WTC11 (cell line): ENCODE measurements at places on chromosomes 12 and 14. TPM values are rescaled to one million over a fixed set of nuclear protein-coding genes. Genes with fewer than 3 reads are reported as not detected.

DNA sequence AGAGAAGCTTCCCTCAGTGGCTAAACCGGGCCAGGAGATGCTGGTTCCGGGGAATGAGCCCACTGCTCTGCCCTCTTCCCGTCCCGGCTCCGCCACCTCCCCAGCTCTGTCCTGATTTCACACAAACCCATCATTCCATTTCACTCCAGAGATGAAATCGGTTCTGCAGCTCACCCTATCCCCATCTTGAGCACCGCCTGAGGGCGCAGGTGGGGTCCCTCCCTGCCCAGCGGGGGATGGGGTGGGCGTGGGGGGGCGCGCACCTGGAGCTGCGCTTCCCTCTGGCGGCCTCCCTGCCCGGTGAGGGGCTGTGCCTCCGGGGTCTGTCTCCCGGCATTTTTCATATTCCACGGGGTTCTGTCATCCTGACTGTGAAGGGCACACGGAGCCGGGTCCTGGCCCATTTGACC is 44.7 kb downstream of the NOC4L start:
- no peak for DNase-seq

The TMEM119 gene
- 0.16 to 0.25 TPM (median 0.20 TPM) in 3 replicates for total RNA-seq

The GDF3 gene
- 34.4 to 42.0 TPM (median 38.2 TPM) in 3 replicates for total RNA-seq

The RPS6KL1 gene
- total RNA-seq, result 10.6 to 12.6 TPM (median 12.2 TPM) in 3 replicates

GRCh38 chr14:103509864-103510723 is 12.5 kb downstream of the CKB start:
- DNase-seq, result no peak

DNA sequence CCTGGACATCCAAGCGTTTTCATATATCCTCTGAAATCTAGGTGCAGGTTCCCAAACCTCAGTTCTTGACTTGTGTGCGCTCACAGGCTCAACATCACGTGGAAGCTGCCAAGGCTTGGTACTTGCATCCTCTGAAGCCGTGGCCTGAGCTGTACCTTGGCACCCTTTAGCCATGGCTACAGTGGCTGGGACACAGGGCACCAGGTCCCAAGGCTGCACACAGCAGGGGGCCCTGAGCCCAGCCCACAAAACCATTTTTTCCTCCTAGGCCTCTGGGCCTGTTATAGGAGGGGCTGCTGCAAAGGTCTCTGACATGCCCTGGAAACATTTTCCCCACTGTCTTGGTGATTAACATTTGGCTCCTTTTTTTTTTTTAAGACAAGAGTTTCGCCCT is 11.6 kb upstream of the FAM177A1 start:
- DNase-seq, result no peak

- DNase-seq, result no peak
These were observed 52.0 kb upstream of the NTF3 start for GRCh38 chr12:5379749-5380496.

DNA sequence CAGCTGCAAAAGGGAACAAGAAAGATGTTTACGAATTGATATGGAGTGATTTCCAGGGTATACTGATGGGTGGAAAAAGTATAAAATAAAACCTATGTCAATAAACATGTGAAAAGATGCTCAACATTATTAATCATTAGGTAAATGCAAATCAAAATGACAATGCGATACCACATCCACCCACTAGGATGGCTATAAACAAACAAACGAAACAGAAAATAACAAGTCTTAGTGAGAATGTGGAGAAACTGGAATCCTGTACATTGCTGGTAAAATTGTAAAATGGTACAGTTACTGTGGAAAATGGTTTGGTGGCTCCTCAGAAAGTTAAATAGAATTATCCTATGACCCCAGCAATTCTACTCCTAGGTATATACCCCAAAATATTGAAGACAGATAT is 9.5 kb upstream of the BEST3 start:
- DNase-seq, result no peak

DNA sequence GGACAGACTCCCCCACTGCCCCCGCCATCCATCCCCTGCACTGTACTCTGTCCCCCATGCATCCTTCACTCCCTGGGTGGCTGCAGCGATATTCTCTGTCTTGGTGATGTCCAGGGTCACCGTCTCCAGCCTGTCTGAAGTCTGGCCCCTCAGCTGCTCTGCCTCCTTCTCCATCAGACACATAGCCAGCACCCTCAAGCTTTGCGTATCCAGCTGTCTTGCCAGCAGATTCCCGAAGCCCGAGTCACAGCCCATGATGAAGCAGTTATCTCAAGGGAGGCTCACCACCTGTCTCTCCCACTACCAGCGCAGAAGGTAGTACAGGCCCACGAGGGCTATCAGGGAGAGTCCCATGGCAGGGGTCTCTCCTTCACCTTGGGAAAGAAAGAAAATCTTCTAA is 77.8 kb downstream of the HSD17B6 start:
- no peak for DNase-seq

The TAS2R30 gene
- 1.2 to 1.7 TPM (median 1.4 TPM) in 3 replicates for total RNA-seq

DNA sequence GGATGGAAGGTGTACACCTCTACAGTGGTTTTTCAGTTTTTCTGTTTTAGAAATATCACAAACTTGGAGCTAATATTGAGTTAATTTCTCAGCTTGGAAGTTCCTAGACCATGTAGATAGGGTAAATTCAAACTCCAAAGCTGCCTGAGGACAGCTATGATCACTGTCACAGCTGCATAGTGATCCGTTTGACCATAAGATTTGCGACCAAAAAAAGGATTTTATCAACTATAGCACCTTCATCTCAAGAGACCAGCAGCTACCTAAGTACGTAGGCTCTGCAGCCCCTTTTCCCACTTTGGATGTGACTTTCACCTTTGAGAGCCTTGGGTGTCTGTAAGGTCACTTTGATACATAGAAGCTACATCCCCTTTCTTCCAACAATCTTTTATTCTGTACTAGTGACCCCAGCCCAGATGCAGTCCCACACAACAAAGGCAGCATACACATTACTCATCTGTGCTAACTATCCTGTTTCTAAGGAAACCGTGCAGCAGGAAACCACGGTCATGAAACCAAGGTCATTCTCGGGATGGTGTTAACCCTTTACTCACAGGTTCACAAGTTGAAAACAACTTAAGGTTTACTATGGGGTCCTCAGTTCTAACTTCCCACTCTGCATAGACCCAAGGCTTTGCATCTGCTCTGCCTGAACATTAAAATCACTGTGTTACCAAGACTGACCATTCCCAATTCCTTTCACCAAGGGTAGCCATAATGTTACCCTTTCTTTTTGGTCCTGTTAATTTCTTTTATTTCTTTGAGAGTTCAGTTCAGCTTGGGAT is 75.4 kb downstream of the IFT81 start:
- DNase-seq, result no peak

DNA sequence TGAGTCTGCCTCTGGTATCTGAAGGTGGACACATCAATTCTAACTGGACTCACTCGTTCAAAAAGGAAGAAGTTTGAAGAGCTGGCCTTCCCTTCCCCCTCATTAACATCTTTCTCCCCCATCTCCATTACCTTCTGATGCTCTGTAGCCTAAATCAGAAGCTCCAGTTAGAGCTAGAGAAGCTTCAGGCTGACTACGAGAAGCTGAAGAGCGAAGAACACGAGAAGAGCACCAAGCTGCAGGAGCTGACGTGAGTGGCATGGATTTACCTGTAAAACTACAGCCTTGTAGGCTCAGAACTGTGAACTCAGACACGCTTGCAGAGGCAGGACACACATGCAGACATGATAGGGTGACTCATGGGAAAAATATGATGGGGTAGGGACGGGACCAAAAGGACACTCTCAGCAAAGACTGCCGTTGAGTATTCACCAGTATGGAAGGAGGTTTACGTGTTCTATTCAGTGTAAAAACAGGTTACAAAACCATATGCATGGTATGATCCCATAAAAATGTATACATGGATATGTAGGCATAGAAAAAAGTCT is 14.3 kb upstream of the PIP4K2C start:
- no peak for DNase-seq

The REP15 gene
- total RNA-seq, result 0.26 TPM in 1 of 3 replicates, not detected in the others

DNA sequence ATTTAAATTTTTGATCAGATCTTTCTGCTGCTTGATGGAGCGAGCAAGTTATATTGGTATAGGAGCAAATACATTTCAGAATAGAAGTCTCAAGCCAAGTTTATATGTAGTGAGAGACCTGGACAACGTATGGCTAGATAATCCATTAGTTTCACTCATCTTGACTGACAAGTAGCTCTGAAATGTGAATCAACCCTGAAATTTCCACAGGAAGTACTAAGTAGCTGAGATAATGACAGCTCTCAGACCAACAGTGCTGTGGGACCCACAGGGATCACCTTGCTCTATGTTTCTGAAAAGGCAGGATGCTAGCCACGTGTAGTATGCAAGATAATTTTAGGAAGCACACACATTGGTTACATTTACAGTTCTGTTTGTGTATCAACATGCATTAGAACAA is 258.6 kb upstream of the FOXN3 start:
- DNase-seq, result no peak

- DNase-seq, result no peak
These were observed 63.6 kb upstream of the BCL2L14 start for GRCh38 chr12:12007001-12007712.

GRCh38 chr14:29822430-29822709 is 105.3 kb downstream of the PRKD1 start:
- DNase-seq, result no peak

DNA sequence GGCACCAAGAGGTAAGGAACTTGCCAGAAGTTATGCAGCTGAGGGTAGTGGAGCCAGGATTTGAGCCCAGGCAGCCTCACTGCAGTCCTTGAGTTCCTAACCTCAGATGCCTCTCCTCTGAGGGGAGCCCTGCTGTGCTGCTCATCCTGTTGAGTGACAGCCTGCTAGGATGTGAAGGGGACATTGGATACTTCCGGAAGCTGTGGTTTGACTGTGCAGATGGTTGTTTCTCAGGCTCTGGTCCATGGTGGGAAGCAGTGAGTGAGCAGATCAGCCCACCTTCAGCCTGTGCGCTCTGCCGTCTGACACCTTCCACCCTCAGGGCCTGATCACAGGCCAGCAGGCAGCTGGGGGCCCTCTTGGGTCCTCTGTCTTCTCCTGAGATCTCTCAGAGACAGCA is 253.2 kb downstream of the CACNA1C start:
- DNase-seq, result no peak

GRCh38 chr12:100504804-100505203 is 31.1 kb downstream of the NR1H4 start:
- DNase-seq, result no peak

- DNase-seq, result no peak
These were observed 200.4 kb upstream of the FAR2 start for GRCh38 chr12:28948685-28949084.

The XPOT gene
- 107 to 134 TPM (median 111 TPM) in 3 replicates for total RNA-seq

The AQP6 gene
- 0.09 to 0.21 TPM (median 0.18 TPM) in 3 replicates for total RNA-seq

The SSTR1 gene
- 1.7 to 1.9 TPM (median 1.7 TPM) in 3 replicates for total RNA-seq

The HNF1A gene
- total RNA-seq, result not detected in 3 replicates

The CNTN1 gene
- total RNA-seq, result 15.6 to 17.0 TPM (median 16.9 TPM) in 3 replicates

- no peak for DNase-seq
These were observed 1.1 kb upstream of the CLEC2D start for GRCh38 chr12:9668161-9669018.

DNA sequence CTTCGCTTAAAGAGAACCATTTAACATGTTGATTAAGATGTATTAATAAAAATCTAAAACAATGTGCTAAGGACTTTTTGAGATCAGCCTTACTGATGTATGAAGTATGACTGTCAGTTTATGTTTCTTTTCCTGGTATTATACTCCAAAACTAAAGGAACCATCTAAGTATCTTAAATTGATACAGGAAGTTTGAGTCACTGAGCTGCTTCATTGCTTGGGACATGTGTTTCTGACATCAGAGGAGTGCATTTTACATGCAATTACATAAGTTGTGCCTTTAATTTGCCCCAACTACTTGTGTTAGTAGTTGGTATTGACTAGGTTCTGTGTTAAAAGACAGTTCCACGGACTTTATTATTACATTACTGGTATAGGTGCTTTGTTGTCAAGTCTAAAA is 50.9 kb downstream of the PROX2 start:
- DNase-seq, result no peak

The NPAS3 gene
- total RNA-seq, result 1.8 to 3.2 TPM (median 1.8 TPM) in 3 replicates

- no peak for DNase-seq
These were observed 15.9 kb upstream of the ATP6V0A2 start for GRCh38 chr12:123696207-123696606.

DNA sequence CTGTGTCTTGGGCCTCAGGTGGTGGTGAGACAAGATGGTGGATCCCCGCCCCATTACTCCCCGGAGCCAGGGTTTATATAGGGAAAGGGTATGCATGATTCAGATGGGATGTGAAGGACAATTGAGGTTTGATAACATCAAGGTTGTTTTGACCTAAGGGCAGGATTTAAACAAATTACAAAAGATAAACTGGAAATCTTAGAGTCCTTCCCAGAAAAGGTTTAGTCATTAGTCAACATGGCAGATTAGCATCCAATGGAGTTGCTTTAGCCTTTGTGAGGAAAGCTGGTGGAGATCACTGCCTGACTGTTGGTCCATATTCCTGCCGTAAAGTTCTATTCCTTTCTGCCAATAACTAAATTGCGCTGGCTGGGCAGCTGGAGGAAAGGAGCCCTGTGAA is 15.6 kb upstream of the FRMD6 start:
- DNase-seq, result no peak

The CCDC177 gene
- total RNA-seq, result 1.7 to 2.2 TPM (median 2.1 TPM) in 3 replicates

The NEDD1 gene
- total RNA-seq, result 27.7 to 29.3 TPM (median 28.8 TPM) in 3 replicates

- peak; percentile 63 for DNase-seq
These were observed 702.7 kb downstream of the TMTC2 start for GRCh38 chr12:83389237-83389996.
